ENCODE measurements at places on chromosomes 13 and 19. TPM values are rescaled to one million over a fixed set of nuclear protein-coding genes. Genes with fewer than 3 reads are reported as not detected.

DNA sequence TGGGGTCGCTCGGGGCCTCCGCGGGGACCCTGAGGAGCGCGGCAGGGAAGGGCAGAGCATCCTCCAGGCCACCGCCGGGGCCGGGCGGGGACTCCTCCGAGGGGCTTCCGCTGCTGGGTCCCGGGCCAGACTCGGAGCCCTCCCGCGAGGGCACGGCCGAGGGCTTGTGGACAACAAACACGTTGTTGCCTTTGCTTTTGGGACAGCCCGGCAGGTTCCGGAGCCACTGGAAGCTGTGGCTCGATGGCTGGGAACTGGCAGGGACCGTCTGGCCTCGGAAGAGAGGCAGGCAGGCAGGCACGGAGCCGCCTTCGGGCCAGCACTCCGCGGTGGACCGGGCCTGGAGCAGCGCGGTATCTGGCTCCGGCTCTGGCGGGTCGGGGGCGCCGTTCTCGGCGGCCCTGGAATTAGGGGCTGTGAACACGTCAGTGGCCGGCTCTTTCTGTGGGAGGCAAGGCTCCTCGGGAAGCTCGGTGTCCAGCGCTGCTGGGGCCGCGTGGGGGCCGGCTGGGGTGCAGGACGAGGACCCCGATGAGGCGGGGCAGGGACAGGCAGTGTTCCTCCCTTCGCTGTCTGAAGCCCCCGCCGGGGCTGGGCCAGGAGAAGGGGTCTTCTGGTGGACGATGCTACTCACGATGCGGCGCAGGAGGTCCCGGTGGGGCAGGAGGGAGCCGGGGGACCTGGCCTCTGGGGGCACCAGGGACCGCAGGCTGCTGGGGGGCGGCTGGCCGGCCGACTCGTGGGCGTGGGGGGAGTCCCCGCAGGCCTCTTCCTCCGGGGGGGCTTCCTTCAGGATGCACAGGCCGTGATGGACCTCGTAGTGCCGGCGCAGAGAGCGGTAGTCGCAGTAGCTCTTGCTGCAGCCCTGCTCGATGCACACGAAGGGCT, 27.6 kb downstream of the ZNF541 start:
- DNase-seq, result no peak

DNA sequence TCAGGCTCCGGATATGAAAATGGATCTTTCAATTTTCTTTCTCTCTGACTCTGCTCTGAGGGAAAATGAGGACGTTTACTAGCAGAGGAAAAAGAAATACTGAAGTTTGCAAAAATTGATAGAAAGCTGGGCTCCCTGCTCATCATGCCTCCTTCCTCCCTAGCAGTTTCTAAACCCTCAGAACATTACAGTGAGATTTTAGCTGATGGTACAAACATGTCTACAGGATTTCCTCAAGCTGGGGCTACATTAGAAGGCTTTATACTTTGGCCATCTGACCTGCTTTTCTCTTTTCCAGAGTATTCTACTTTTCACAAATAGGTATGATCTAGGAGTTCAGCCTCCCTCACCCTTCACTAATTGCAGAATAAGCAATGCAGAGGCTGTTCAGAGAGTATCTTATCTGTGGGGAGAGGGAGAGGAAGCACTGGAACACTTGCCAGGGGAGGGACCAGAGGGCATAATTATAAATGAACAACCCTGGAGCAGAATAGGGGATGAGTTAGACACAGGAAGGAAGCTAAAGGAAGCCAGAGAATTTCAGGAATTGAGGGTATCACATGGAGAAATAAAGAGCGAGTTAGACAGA, 30.0 kb downstream of the CEACAM1 start:
- no peak for DNase-seq

Gene ZNF222
- total RNA-seq, result 2.7 TPM

DNA sequence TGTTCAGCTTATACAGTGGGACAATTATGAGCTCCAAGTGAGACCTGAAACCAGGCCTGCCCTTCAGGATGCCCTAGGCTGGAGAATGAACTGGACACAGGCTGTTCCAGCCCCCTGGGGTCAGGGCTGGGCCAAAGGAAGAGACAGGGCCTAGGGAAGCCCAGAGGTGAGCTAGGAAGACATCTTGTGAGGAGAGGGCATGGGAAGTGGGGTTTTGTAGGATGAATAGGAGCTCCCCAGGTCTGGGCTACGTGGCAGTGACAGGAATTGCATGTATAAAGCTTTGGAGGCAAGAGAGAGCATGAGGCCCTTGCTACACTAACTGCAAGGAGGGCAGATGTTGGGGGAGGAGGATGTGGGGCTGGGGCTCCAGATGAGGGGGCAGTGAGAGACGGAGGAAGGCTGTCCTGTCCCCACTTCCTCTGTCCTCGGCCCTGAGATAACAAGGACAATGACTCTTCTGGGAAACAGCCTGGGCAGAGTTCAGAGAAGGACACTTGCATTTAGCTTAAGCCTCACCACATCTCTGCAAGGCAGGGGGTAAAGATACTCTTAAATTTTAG, 1.5 kb upstream of the TBXA2R start:
- DNase-seq, result no peak

Gene PGLYRP1
- total RNA-seq, result not detected

DNA sequence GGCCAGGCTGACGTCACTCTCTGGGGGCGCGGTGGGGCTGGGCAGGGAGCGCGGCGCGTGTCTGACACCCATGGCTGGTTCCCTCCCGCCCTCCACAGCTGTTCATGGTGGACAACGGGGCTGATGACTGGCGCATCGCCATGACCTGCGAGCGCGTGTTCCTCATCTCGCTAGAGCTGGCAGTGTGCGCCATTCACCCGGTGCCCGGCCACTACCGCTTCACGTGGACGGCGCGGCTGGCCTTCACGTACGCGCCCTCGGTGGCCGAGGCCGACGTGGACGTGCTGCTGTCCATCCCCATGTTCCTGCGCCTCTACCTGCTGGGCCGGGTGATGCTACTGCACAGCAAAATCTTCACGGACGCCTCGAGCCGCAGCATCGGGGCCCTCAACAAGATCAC, 14.7 kb downstream of the KCNN1 start:
- DNase-seq, result no peak

Gene TUBA3C
- total RNA-seq, result not detected

Gene URI1
- 45.1 TPM for total RNA-seq
